CD4-positive, alpha-beta T cell treated with Interleukin-15 for 1 hour (primary cell): ENCODE measurements at places on chromosomes 16 and 17.

- no peak for DNase-seq
Observed at GRCh38 chr16:68479271-68479670, 31.0 kb upstream of the SMPD3 start.

- DNase-seq: no peak
Observed at GRCh38 chr17:51118330-51119195, 2.1 kb downstream of the SPAG9 start.

DNA sequence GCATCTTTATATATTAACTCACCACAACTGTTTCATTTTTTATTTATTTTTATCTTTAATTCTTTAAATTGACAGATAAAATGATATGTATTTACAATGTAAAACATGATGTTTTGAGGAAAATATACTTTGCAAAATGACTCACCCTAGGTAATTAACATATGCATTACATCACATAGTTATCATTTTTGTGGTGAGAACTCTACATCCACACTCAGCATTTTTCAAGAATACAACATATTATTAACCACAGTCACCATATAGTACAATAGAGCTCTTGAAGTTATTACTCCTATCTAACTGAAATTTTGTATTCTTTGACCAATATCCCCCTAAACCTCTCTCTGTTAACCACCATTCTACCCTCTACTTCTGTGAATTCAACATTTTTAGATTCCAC lies 194.7 kb upstream of the KIF2B start:
- DNase-seq: no peak

DNA sequence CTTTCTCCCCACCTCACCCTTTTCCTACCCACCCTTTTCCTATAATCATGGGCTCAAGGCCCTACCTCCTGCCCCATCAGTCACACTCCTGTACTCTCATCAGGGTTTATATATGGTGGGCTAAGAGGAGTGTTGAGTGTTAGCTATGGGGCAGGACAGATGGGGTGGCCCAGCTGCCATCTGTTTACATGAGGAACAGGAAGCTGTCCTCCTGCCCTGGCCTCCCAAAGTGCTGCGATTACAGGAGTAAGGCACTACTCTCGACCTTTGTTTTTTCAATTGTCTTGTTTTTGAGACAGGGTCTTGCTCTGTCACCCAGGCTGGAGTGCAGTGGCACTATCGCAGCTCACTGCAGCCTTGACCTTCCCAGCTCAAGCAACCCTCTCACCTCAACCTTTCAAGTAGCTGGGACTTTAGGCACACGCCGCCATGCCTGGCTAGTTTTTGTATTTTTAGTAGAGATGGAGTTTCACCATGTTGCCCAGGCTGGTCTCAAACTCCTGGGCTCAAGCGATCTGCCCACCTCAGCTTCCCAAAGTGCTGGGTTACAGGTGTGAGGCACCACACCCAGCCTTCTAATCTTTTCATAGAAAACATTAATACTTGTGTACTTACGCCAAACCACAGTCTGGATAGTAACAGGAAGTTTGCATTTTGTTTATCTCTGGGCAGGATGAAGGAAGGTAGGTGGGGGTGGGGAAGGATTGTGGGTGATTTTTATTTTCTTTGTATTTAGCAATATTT lies 1.6 kb downstream of the TRADD start:
- DNase-seq: peak; percentile 52

- DNase-seq: no peak
Observed at GRCh38 chr16:59249011-59249410, 514.9 kb upstream of the GOT2 start.

DNA sequence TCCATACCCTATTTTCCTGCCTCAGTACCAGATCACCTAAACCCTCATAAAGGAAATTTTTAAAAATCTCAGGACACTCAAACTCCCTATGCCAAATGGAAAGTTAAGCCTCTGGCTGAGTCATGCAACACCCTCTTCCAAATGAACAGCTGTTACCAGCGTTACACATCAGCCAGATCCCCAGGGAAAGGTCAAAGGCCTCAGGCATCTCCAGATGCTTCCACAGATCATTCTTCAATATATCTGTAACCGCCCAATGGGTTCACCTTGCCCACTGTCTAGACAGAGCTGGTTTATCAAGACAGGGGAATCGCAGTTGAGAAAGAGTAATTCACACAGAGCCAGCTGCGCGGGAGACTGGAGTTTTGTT lies 29.1 kb upstream of the SHCBP1 start:
- DNase-seq: no peak

- DNase-seq: peak; percentile 80
Observed at GRCh38 chr17:50199803-50200456, 1.5 kb downstream of the COL1A1 start.

DNA sequence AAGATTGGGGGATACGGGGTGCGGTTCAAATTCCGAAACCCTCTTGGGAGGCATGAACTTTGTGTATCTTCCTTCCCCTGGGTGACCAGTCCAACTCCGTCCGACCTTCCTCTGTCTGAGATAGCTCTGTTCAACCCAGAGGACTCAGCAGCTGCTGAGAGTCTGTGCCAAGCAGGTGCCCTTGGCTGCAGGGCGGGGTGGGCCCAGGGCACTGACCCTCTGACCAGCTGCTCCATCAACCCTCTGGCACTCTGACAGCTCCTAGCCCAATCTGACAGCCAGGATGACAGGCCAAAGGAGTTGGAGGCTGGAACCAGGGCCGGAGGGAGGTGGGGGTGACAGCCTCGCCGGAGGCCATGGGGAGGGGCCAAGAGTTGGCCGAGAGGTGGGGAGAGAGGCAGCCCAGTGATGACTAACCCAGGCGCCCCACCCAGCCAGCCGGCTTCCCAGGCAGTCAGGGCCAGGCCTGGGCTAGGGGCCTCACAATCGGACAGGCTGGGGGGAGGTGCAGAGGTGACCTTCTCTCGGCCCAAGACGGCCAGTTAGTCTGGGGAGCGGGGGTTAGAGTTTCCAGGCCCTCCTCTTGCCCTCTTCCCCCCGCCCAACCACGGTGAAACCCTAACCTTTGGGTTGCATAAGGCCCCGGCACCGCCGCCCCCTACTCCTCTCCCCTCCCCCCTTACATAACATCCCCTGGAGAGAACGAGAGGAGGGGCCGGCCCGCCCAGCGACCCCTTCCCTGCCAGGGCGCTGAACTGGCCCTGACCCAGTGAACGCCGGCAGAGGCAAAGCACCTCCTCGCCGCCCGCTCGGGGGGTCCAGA lies 5.0 kb upstream of the TLCD2 start:
- DNase-seq: peak; percentile 80

- no peak for DNase-seq
Observed at GRCh38 chr16:1997494-1998359, 8.0 kb downstream of the SYNGR3 start.

- peak; percentile 78 for DNase-seq
Observed at GRCh38 chr17:78176548-78177025, 8.2 kb downstream of the SYNGR2 start.

- no peak for DNase-seq
Observed at GRCh38 chr16:77434530-77435271, at the start of gene ADAMTS18. Gene ADAMTS18, minus strand, starts transcription at chr16:77435034. Its CDS starts 339 bp downstream, at chr16:77434695.

GRCh38 chr16:84310642-84311041 lies 16.0 kb downstream of the WFDC1 start:
- DNase-seq: no peak

- DNase-seq: no peak
Observed at GRCh38 chr16:87356491-87356853, 27.1 kb downstream of the FBXO31 start.

DNA sequence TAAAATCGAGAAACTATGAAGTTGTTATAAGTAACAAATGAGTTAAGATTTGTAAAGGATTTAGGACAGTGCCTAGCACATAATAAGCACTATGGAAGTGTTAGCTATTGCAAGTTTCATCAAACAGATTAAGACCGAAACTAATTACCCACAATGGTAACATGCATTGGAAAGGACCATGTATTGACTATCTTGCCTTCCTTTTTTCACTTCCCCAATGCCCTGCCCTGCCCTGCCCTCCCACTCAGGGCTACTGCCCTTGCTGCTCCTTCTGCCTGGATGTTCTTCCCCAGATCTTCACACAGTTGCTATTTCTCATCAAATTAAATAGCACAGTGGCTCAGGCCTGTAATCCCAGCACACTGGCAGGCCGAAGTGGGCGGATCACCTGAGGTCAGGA lies 202.1 kb upstream of the PSMD7 start:
- no peak for DNase-seq

DNA sequence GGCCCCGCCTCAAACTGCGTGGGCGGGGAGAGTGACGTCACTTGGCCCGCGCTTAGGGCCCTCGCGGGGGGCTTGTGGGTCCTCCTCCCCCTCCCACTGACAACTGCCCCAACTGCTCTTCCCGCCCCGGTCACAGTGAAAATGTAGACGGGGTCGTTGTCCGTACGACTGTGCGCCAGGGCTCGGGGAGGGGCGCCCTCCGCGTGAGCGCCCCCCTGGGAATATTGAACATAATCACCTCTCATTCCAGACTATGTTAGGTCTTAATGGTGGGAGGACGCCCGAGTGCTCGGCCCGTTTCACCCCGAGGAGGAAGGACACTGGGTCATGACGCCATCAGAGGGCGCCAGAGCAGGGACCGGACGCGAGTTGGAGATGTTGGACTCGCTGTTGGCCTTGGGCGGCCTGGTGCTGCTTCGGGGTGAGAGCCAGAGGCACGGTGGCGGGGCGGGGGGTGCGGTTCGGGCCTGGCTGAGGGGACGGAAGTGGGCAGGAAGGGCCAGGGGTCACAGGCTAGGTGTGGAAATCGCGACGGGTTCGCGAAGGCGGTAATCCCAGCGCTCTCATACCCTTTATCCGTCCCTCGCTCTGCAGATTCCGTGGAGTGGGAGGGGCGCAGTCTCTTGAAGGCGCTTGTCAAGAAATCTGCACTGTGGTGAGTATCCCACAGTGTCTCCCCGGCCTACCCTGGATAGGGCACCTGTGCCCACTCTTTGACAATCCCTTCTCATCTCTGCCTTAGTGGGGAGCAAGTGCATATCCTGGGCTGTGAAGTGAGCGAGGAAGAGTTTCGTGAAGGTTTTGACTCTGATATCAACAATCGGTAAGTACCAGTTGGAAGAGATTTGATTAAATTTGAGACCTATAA lies at the start of gene ELP5:
Gene ELP5 (plus strand): TSS at position 40 of the 868 bp plus-strand sequence. CDS start 336 bp downstream, at position 376.
- peak; percentile 91 for DNase-seq

GRCh38 chr17:77472468-77473310 lies 331.9 kb downstream of the SEC14L1 start:
- DNase-seq: no peak

- peak; percentile 41 for DNase-seq
Observed at GRCh38 chr16:67481561-67482232, 740 bp upstream of the ATP6V0D1 start.

DNA sequence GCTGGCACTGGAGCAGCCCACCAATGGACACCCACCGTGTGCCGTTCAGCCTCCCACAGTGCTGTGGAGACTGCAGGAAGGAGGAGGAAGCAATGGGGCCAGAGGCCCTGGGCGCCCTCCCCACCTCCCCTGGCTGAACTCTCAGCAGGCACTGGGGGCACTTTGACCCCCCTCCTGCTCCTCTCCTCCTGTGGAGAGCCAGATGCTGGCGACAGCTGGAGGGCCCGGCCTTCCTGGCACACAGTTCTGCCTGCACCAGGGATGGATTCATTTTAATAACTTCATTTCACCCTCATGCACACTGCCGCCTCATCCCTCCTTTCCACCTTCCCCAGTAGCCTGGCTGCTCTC lies 6.0 kb downstream of the NXPH3 start:
- no peak for DNase-seq

- no peak for DNase-seq
Observed at GRCh38 chr16:83940630-83941378, 12.2 kb upstream of the OSGIN1 start.

- DNase-seq: peak; percentile 26
Observed at GRCh38 chr17:40450175-40450574, 6.9 kb downstream of the IGFBP4 start.

DNA sequence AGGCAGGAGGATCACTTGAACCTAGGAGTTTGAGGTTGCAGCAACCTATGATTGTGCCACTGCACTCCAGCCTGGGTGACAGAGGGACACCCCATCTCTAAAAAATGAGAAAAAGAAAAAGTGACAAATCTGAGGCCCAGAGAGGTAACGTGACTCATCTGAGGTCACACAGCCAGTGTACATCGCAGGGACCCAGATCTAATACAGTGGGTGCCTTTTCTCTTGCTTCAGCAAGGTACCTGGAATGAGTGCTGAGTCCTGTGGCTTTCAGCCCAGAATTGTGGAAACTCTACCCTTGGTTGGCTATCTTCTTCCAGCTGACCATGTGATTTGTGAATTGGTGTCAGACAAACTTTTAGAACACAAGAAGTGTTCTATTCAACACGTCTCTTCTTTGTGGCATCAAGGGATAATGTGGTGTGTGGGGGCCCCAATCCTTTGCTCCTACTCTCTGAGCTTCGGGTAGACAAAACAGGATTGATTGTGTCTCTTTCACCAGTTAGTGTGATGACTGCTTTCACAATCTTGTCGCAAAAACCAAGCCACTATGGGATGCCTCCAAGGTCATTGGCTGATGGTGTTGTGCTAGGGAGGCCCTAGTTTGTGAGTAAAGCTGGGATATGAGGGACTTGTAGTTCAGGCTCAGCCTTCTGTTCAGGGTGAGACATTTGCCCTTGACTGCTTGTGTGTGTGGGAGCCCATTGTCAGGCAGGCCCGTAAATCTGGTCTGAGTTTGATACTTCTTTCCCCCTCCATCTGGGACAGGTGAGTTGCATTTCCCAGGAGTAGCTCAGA lies 71.0 kb downstream of the MSI2 start:
- no peak for DNase-seq

GRCh38 chr16:11586856-11587642 lies at the start of gene LITAF:
Gene LITAF, minus strand, starts transcription at chr16:11586919. Its CDS starts 30,189 bp downstream, at chr16:11556730.
- peak; percentile 64 for DNase-seq

GRCh38 chr16:88072571-88073001 lies 121.4 kb downstream of the BANP start:
- DNase-seq: no peak

GRCh38 chr17:48483471-48484131 lies 47.2 kb downstream of the HOXB1 start:
- no peak for DNase-seq

DNA sequence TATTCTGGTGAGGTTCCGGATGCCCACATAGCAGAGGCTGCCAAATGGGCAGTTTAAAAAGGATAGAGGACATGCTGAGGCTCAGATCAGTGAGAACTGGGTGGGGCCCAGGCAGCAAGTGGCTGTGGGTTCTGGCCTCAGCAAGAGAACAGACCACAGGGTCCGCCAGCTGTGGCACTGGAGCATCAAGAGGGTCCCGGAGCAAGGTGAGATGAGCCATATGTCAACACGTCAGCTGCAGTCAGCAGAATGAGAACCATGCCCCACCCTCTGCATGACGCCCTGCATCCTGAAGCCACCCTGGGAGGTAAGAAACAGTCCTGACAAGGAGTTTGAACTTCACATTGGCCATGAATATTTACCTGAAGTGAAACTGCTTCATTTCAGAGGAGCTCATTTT lies 20.1 kb upstream of the CCL5 start:
- DNase-seq: no peak
